ENCODE measurements at places on chromosomes 6 and 20.
A peak's percentile ranks its signal among the peaks of the same experiment; 100 is the strongest.

DNA sequence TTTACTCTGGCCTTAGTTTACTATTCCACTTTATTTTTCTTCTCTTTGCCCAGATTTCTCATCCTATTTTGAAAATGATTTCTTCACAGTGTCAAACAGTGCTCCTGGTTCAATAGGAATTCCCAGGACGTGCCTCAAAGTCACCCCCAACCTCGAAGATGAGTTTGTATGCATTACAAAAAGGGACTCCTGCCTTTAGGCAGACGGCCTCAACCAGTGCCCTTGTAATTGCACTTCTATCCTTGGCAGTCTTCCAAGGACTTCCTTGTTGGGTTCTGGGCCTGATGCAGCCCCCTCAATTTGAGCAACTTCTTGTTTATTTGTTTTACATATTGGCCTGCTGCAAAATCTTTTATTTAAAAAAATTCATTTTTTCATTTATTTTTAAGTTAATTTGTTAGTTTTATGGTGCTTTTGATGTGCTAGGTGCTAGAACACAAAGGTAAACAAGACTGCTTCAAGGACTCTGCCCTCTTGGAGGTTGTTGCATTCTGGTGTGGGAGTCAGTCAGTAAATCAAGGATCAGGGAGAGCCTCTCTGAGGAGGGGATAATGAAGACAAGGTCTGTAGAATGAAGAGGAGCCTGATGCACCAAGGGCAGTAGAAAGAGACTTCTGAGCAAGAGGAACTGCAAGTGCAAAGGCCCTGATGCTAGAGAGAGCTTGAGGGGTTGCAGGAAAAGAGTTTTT lies 181.5 kb upstream of the LAMP5 start:
- no peak for DNase-seq

DNA sequence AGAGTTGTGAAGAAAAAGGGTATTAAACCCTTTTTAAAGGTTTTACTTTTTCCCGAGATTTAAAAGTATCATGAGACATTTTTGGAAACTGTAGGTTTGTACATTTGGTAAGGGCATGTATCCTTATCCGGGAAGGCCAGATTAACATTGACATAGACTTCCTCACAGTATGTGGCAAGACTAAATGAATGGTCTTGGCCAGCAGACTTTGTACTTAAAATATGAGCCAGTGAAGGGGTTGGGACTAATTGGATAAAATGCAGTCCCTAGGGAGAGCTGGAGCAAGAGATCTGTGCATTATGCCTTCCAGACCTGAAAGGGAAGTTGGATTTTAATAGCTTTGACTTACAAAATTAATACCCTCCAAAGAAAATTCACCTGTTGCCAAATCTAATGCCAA lies 60.4 kb upstream of the CCN2 start:
- peak; percentile 10 for DNase-seq

- peak; percentile 29 for DNase-seq
Observed at GRCh38 chr6:144321839-144322591, 36.9 kb downstream of the UTRN start.

DNA sequence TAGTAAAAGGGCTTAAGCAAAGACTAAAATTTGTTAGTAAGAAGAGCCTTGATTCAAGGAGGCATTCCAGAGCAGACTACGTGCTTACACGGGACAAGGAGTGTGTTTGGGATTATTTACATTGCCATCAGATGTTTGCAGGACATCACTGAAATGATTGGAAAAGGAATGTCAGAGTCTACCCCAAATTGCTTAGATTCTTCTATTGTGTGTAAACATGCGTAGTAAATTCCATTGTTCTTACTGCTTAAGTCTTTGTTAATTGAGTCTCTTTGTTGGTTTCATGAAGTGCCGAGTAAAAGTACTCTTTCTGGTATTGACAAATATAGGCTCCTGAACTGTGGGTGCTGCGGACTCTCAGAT lies 60.5 kb downstream of the CD83 start:
- DNase-seq, result no peak

GRCh38 chr6:155188707-155189496 lies 74.9 kb upstream of the CLDN20 start:
- peak; percentile 98 for DNase-seq

GRCh38 chr6:166540631-166541331 lies 45.7 kb downstream of the RAMACL start:
- no peak for DNase-seq

DNA sequence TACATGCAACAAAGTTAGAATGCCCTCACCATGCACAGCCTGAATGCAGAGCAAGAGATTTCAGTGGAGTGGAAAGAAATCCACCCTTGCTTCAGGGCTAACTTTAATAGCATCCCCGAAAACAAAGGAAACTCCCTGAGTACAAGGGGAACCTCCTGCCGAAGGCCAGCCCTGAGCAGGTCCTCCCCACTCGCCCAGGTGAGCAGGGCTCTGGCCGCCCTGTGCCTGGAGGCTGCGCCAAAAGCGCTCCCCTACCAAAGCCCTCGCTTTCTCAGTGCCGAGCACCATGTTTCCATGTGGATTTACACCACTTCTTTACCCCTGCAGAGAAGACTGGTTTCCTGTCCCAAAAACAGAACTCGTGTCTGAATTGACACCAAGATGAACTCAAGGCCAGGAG lies 61.9 kb upstream of the RPS6KA2 start:
- DNase-seq, result no peak

DNA sequence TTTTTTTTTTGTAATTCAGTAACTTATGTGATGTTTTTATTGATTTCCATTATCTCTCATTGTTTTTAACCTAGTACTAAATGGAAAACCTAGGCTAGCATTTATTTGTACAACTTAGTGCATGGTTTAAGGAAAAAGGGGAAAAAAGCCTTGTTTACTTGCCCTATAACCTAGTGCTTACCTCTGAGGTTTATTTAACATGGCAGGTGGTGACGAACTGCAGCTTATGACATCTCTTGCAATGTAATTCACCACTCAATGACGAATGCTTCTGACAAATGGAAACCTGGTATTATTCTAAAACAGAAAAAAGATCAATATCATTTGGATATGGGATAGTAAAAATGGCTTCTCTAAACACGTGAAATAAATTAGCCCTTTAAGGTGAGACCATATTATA lies 618.6 kb upstream of the FLRT3 start:
- no peak for DNase-seq

GRCh38 chr6:74166849-74167248 lies 470.8 kb downstream of the CD109 start:
- DNase-seq, result no peak

- DNase-seq, result no peak
Observed at GRCh38 chr20:44296011-44296410, 15.0 kb downstream of the FITM2 start.

DNA sequence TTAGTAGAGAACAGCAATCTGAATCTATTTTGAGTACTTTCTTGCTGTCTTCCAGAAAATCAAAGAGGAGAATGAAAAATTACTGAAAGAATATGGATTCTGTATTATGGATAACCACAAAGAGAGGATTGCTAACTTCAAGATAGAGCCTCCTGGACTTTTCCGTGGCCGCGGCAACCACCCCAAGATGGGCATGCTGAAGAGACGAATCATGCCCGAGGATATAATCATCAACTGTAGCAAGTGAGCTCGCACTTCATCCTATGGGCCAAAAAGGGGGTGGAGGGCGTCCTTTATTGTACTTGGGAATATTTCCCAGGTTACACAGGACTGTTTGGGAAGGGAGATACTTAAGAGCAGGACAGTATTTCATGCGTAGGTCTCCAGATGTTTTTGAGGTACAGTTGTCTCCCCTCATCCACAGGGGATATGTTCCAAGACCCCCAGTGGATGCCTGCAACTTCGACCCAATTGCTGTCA lies 37.3 kb upstream of the PLCG1 start:
- DNase-seq, result no peak

All from AG04449 (cell line).